ENCODE measurements at places on chromosomes 1 and 21.

DNA sequence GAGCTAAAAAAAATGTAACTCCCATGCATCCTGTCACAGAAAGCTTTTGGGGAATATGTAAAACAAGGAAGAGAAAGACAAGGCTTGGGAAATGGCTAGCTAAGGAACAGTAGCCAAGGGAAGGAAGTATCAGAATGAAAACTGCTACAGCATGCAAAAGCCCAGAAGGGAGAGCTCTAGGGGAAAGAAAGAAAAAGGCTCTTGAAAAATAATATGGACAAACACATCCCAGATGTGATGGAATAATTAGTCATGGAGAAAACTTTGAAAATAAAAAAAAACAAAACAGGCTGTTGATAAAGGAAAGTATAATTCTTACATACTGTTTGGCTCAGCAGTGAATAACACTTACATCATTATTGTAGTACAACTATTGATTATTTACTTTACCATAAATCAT, 47.9 kb upstream of the VCAM1 start:
- DNase-seq = no peak

GRCh38 chr1:200512191-200512590, 102.4 kb upstream of the ZNF281 start:
- DNase-seq = no peak

- peak; percentile 90 for DNase-seq
These were observed 14.0 kb upstream of the CDA start for GRCh38 chr1:20574686-20575540.

DNA sequence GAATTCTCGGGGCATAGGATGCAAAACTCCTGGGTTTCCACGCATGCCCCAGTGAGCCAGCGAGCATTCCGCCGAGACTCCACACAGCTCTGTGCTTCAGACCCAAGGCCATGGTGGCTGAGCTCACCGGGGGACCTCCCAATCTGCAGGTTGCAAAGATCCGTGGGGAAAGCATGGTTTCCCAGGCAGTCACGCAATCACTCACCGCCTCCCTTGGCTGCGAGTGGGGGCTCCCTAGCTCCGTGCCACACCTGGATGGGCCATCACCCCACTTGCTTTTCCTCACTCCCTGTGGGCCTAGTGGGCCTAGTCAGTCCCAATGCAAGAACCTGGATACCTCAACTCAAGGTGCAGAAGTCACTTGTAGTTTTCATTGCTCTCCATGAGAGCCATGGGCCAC, 37.0 kb upstream of the SAMD11 start:
- no peak for DNase-seq

GRCh38 chr1:59831529-59831928, 16.8 kb downstream of the HOOK1 start:
- DNase-seq = no peak

GRCh38 chr1:87202922-87203655, 125.6 kb upstream of the LMO4 start:
- DNase-seq = no peak
